SK-N-MC (cell line): ENCODE measurements at places on chromosomes 12 and 14.

GRCh38 chr12:104669851-104670337, 213.1 kb downstream of the CHST11 start:
- DNase-seq: no peak

GRCh38 chr14:77026166-77026929, 2.2 kb downstream of the IRF2BPL start:
- no peak for DNase-seq

GRCh38 chr12:132397934-132398385, 68.6 kb upstream of the GALNT9 start:
- DNase-seq: no peak

DNA sequence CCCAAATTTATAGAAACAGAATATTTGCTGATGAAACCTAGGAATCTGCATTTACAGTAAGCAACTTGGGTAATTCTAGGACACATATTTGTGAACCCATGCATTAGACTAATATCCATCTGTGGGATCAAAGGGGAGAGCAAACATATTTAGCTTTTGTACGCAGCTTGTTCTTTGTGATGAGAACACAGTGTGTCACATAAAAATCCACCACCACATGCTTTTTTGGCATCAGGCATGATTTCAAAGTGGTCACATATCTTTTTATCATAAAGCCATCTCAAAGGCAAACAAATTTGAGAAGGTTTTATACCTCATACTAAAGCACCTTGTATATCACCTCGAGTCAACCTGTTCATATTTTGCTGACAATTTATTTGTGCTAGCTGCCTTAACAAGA, 15.7 kb downstream of the DNAL1 start:
- no peak for DNase-seq

- no peak for DNase-seq
Observed at GRCh38 chr12:119307747-119308146, 26.8 kb upstream of the CCDC60 start.

GRCh38 chr12:673849-674248, 10.6 kb upstream of the NINJ2 start:
- no peak for DNase-seq

- no peak for DNase-seq
Observed at GRCh38 chr14:74952697-74953484, 2.5 kb downstream of the PGF start.

GRCh38 chr12:20011200-20011599, 357.1 kb upstream of the PDE3A start:
- no peak for DNase-seq

GRCh38 chr12:112380663-112381405, 1.4 kb downstream of the HECTD4 start:
- peak; percentile 61 for DNase-seq

- no peak for DNase-seq
Observed at GRCh38 chr12:111444314-111444924, 38.7 kb downstream of the SH2B3 start.

DNA sequence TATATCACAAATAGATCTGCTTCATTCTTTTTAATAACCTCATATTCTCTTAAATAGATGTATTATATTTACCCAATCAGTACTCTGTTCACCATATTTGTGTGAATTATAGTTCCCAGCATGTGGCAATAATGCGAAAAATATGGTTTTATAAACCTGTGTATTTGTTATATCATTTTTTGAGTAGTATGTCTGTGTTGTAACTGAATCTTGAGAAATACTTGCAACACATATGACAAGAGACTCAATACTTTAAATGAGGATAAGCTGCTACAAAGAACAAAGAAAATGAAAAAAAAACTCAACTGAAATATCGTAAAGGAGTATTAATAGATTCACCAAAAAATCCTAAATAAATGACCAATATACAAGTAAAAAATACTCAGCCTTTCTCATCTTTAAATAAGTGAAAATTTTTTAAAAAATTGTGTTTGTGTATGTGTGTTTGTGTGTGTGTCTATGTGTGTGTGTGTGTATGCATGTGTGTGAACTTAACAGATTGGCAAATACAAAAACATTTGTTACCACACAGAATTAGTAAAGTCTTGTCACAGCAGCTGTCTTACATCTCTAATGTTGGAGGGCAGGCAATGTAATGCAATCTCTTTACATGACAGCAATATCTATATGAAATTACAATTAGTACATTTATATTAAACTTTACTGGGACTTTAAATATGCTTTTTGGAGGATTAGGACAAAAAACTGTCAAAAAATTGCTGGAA, 441.9 kb upstream of the MGAT4C start:
- no peak for DNase-seq

DNA sequence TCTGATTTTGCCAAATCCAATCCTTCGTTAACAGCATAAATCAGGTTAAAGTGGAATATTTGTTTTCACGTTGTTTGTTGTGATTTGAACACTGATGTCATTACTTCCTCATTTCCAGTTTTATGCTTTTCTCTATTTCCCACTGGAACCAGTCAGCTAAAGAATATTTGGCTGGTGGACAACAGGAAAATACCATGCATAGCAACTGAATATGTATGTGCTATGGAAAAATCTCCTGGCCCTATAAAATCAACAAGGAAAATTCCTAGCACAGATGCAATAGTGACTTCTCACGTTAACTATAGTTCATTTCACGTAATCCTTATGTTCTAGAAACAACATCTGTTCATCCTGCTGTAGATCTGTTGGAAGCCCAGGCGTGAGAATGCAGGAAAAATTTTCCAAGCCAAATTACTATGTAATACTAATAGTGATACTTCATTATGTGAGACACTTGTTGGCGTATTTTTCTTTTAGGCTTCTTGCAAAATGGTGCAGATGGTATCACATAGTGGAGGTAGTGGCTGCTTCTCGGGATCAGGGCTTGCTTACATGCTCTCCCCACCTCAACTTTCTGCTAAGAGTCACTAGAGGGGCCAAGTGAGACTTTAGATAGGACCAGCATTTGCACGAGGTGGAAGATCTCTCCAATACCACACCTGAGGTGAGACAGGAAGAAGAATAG, 86.3 kb upstream of the USP44 start:
- no peak for DNase-seq
